ENCODE measurements at places on chromosomes 11 and 22. TPM values are rescaled to one million over a fixed set of nuclear protein-coding genes. Genes with fewer than 3 reads are reported as not detected.

The PRRG4 gene
- polyA plus RNA-seq = 5.8 TPM

The GSTT2 gene
- 1.0 TPM for polyA plus RNA-seq

The FAM180B gene
- 0.26 TPM for polyA plus RNA-seq

The KCNK7 gene
- polyA plus RNA-seq = 0.27 TPM

The MIAT gene
- 0.44 TPM for polyA plus RNA-seq

The ANO5 gene
- polyA plus RNA-seq = 5.4 TPM

The SUN2 gene
- polyA plus RNA-seq = 65.6 TPM

The SYT9 gene
- 4.3 TPM for polyA plus RNA-seq

The CRYBB2 gene
- polyA plus RNA-seq = not detected

The OR9G1 gene
- not detected for polyA plus RNA-seq

The CBX7 gene
- polyA plus RNA-seq = 12.8 TPM

The OR8G5 gene
- polyA plus RNA-seq = not detected

The SC5D gene
- polyA plus RNA-seq = 53.6 TPM

The ZFP91 gene
- 63.1 TPM for polyA plus RNA-seq

The SIK3 gene
- 45.6 TPM for polyA plus RNA-seq

The OR8D4 gene
- polyA plus RNA-seq = not detected

The SCUBE2 gene
- 4.9 TPM for polyA plus RNA-seq

The FGF19 gene
- 1.1 TPM for polyA plus RNA-seq

The C11orf52 gene
- 11.4 TPM for polyA plus RNA-seq

The SDHD gene
- 186 TPM for polyA plus RNA-seq

Measured in renal pelvis (tissue), 12 donors.